ENCODE measurements at places on chromosomes 3 and 15. TPM values are rescaled to one million over a fixed set of nuclear protein-coding genes. Genes with fewer than 3 reads are reported as not detected.

DNA sequence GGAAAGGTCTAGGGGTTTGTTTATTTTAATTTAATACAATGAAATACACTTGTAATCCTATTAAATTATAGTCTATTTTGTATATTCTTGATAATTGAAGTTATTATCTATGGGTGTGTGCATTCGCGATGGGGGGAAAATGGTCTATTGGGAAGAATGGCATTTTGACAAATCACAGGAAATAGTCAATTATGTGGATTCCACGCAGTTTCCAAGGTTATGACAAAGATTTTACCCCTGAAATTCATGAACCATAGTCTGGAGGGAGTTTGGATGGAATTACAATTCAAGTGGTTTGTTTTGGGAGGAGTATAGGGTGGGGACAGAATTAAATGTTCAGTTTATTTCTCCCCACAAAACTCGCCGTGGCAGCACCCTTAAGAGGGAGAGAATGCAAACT lies 66.5 kb downstream of the RBMS3 start:
- no peak for DNase-seq

- no peak for DNase-seq
Measured at GRCh38 chr3:55615694-55616295, 128.7 kb upstream of the WNT5A start.

DNA sequence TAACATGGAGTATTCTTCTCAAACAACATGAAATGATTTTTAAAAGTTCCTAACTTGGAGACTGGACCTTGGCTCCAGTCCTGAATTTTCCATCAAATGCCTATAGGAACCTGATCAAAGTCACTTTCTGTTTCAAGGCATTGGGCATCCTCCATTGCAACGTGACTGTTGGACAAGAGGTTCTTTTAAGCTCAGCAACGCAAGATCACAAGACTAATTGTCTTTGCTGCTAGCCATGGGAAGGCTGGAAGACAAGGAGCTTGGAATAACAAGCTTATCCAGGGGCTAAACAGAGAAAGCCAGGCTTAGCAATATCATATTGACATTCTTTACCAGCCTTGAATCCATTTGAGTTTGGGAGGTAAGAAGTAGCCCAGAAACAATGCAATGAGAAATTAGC lies 48.3 kb downstream of the SST start:
- no peak for DNase-seq

DNA sequence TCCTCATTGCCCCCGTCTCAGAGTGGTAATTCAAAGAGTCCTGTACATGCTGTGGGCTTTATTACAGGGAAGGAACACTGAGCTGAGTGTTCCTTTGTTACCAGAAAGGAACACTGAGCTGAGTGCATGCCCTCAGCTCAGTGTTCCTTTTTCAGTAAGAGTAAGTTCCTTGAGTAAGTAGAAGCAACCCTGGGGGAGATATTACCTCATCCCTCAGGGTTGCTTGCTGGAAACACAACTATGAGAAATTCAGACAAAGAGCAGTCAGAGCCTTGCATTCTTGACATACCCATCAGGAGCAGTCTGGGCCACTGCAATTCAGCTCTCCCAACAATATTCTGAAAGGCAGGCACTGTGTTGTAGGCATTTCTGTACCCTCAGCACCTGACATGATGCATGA lies 17.0 kb downstream of the CHRM5 start:
- DNase-seq, result peak; percentile 22

Gene GRIP2
- 0.73 TPM for total RNA-seq

Gene WDR49
- not detected for total RNA-seq

Gene MSL2
- 20.2 TPM for total RNA-seq

DNA sequence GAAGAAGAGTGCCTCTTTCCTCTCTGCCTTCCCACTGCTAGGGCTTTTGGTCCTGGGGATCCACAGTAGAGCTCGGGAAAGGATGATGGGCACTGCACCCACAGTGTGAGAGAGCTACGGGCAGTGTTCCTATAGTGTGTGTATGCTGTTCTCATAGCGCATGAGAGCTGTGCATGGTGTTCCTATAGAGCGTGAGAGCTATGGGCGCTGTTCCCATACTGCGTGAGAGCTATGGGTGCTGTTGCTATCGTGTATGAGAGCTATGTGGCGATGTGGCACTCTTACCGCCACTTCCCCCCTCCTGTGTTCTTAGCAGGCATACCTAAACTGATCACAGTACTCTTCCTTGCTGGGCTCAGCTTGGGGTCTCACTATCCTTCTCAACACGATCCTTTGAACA lies 213.5 kb downstream of the EDEM1 start:
- no peak for DNase-seq

- no peak for DNase-seq
Measured at GRCh38 chr15:89370120-89370977, 35.7 kb upstream of the POLG start.

Gene LARP6
- 31.9 TPM for total RNA-seq

Gene GPR171
- not detected for total RNA-seq

Gene ZNF80
- total RNA-seq, result not detected

Gene ZNF197
- 17.5 TPM for total RNA-seq
